CD4-positive, alpha-beta T cell (primary cell): ENCODE measurements at places on chromosomes 16 and 17. TPM values are rescaled to one million over a fixed set of nuclear protein-coding genes. Genes with fewer than 3 reads are reported as not detected.

DNA sequence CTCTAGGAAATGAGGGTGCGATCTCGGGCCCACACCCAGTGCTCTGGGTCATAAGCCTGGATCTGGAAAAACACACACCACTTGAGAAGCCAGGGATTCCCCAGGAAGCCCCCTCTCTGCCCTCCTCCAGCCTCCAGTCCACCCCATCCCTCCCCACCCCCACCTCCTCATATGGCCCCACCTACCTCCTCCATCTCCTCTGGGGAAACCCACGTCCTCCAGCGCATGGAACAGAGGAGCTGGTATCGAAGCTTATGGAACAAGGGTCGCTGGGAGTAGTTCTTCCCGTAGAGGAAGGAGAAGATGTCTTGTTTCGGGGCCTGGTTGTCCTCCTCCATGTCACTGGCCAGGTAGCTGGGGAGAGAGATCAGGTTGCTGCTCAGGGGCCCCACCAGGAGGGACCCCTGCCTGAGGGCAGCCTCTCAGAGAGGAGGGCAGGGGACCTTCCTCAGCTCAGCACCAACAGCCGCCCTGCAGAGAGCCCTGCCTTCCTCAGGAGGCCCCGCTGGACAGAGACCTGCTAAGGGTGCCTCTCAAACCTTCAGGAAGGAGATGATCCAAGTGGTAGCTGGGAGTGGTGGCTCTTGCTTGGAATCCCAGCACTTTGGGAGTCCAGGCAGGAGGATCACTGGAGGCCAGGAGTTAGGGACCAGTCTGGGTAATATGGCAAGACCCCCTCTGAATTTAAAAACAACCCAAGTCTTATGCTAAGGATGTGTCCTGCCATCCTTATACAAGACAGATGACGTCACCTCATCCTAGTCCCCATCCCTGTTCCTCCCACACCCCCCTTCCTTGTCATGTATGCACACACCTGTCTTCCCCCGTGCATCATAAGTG lies 5.0 kb downstream of the SPDYE4 start:
- DNase-seq = no peak

DNA sequence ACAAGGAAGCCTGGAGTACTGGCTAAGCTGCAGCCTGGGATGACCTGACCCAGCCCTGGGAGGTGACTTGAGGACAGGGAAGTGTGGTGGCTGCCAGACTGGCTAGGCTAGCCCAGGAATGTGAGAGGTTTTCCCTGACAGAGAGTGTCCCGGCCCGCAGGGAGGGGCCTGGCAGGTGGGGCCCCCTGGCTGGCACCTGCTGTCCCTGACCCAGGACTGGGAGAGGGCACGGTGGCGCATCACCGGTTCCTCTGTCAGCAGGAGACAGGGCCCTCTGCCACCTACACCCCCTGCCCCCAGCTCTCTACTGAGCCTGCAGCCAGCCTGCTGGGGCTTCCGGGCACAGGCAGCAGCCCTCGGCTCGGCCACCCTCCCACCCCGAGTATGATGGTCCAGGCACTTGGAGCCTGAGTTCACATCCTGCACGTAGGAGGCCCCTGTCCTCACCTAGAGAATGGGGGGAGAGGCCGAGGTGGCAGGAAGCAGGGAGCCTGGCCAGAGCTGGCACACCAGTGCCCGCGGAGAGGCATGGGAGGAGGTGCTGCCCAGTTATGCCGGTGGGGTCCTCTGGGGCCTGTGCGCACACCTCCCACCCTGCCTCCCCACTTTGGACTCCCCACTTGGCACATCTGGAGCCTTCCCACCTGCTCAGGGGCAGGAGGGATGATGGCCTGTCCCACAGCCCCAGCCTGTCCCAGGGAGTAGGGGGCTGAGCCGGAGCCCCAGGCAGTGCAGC lies 528 bp downstream of the PRSS27 start:
- DNase-seq = no peak

DNA sequence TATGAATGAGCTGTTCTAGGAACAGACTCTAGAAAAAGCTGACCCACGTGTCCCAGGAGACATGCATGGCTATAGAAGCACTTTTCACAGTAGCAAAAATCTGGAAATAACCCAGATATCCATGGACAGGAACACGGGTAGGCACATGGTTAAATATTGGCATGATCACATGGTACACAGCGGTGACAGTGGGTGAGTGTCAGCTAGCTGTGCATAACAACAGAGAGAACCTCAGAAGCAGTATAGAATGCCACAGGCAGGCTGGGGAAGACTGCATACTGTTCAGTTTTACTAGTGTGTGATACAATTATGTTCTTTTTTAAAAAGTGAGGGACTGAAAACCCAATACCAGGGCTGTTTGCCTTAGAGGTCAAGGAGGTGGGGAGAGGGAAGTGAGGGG lies 31.4 kb downstream of the EPN2 start:
- DNase-seq = no peak

GRCh38 chr16:66292241-66292935 lies 74.1 kb upstream of the CDH5 start:
- DNase-seq = no peak

- DNase-seq = no peak
These were observed 28.2 kb upstream of the ACSF3 start for GRCh38 chr16:89065458-89065822.

DNA sequence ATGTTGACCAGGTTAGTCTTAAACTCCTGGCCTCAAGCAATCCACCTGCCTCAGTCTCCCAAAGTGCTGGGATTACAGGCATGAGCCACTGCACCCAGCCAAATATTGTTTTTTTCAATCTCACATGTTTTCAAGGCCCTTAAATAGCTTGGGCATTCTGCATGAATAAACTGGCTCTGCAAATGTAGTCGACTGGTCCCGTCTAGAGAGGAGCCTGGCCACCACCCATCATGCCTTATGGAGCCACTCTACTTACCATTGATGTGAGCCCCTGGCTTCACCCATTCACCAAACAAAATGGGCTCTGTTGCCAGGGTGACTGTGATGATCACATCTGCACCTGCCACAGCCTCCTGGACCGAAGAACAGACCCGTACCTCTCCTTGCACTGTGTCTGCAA lies 10.8 kb downstream of the CRYM start:
- no peak for DNase-seq

GRCh38 chr17:50285941-50286340 lies 11.7 kb downstream of the TMEM92 start:
- no peak for DNase-seq

- no peak for DNase-seq
These were observed 55.4 kb downstream of the CDK5R1 start for GRCh38 chr17:32542186-32542585.

DNA sequence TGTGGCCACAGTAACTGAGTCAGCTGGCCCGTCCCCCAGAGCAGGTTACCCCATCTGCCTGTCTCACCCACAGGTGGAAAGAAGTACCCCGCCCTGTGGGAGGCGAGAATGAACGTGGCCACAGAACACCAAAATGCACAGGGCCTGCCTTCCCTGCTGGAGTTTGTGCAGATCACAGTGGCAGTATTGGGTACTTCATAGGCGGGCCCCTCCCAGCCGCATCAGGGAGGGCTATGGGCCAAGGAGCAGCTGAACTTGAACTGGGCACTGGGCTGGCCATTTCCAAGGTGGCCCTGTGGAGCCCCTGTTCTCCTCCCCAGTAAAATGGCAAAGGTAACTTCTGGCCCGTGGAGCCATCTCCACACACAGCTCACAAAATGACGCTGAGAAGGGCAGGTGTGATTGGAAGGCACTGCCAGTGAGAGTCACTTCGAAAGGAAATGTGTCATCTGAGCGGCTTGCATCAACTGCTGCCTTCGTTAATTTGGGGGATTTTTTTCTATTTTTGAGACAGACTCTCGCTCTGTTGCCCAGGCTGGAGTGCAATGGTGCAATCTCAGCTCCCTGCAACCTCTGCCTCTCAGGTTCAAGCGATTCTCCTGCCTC lies 162.9 kb downstream of the ENGASE start:
- DNase-seq = no peak

DNA sequence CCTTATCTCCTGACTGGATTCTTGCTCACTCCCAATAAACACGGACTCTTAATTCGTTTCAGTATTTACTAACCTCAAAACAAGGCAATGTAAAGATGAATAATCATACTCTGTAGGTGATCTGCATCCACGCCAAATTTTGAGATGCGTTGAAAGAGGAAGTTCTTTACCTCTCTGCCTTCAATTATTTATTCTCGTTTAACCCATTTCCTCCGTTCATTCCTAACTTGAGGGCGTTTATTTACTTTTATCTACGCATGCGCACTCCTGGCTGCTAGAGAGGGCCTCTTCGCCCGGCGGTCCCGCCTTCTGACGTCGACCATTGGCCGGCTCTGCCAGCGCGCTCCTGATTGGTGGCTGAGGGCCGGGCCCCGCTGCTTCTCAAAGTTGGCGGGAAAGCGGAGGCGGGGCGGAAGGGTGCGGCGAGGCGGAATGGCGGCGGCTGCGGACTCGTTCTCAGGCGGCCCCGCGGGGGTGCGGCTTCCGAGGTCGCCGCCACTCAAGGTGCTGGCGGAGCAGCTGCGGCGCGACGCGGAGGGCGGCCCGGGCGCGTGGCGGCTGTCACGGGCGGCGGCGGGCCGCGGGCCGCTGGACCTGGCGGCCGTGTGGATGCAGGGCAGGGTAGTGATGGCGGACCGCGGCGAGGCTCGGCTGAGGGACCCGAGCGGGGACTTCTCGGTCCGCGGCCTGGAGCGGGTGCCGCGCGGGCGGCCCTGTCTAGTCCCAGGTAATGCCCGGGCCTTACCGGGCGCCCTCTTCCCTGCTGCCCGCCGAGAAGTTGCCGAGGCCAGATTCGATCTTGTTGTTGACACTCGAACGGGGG lies at the start of gene RMI2:
RMI2 (plus strand) TSS at position 420 of the 823 bp plus-strand sequence; CDS start at position 433, 13 bp downstream.
- peak; percentile 95 for DNase-seq

- no peak for DNase-seq
These were observed 27.2 kb downstream of the SLC38A8 start for GRCh38 chr16:84015399-84015798.

DNA sequence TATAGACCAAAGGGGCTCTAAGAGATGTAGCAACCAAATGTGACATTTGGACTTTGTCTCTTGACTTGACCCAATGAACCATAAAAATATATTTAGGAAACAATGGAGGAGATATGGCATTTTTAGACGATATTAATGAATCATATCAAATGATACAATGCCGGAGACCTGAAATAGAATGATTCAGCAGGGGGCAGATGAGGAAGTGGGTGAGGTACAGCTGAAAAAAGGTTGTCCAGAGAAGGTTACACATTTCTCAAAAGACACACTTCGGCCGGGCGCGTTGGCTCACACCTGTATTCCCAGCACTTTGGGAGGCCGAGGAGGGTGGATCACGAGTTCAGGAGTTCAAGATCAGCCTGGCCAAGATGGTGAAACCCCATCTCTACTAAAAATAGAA lies 16.5 kb upstream of the SNN start:
- no peak for DNase-seq

- DNase-seq = no peak
These were observed 10.3 kb upstream of the GINS2 start for GRCh38 chr16:85698935-85699558.

- DNase-seq = no peak
These were observed 127.4 kb upstream of the FOXF1 start for GRCh38 chr16:86382774-86383407.

- no peak for DNase-seq
These were observed 45.6 kb upstream of the WSCD1 start for GRCh38 chr17:6024576-6024975.

DNA sequence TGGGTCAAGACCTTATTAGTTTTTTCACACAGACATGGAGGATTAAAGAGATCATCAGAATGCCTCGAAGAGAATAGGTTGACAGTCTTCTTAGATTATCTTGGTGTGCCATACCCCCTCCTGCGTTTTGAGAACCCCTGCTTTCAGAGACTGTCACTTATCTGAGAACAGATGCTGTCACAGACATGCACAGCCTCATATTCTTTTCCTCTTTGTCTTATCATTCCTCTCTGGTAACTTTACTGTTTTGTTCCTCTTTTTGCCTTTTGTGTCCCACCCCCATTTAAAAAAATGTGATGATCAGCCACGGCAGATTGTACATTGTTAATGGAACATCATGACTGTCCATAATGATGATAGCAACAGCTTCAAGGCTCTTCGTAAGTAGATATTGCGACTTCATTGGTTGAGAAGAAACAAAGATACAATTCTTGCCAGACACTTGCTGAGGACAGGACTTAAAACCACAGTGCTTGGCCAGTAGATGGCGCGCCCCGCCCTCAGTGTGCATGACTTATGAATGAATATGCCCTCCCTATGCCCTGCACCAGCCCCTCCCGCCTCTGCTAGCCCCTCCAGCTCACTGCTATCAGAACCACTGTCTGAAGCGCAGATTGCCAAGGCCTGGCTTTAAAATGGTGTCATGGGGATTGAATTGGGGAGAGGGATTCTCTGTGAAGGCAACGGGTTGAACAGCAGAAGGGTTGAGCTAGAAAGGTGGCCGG lies 2.6 kb upstream of the PITPNC1 start:
- peak; percentile 87 for DNase-seq

- no peak for DNase-seq
These were observed 11.9 kb upstream of the SP6 start for GRCh38 chr17:47862621-47863440.

DNA sequence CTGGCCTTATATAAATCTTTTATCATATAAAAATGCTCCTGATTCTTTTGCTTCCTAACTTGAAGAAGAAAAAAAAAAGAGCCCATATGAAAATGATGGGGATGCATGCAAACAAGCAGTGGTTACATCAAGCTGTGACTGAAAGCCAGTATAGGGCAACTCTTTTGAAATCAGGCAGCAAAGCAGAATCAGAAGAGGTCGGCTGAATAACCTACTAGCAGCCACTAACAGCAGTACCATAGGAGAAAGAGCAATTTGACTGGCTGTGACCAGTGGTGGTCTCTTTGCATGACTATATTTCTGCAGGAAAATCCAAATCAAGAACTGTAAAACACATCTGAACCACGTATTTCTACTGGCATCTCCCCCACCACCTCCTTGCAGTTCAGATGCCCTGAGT lies 161.9 kb upstream of the C17orf78 start:
- DNase-seq = no peak

GRCh38 chr16:22969567-22969966 lies 155.6 kb downstream of the HS3ST2 start:
- no peak for DNase-seq

KRT36 gene
- not detected for total RNA-seq

KRT31 gene
- not detected for total RNA-seq

ADORA2B gene
- not detected for total RNA-seq

PPY gene
- not detected for total RNA-seq

MT1M gene
- not detected for total RNA-seq
